ENCODE measurements at places on chromosomes 3 and 15.

DNA sequence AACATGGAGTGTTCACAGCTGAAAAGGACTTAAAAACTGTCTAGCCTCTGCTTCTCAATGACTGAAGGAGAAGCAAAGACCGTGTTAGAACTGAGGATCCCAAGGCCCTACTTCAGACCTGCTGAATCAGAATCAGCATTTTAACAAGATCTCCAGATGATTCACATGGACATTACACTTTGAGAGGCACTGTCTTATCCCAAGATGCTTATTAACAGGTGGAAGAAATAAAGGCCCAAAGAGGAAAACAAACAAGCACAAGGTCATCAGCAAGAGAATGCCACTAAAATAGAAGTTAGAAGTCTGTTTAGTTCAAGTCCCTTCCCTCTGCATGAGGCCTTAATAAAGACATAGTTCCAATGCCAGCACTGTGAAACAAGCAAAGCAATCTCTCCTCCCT, 191.4 kb upstream of the BCL6 start:
- DNase-seq = no peak

- DNase-seq = no peak
Observed at GRCh38 chr3:140341203-140341602, 336.7 kb upstream of the TRIM42 start.

DNA sequence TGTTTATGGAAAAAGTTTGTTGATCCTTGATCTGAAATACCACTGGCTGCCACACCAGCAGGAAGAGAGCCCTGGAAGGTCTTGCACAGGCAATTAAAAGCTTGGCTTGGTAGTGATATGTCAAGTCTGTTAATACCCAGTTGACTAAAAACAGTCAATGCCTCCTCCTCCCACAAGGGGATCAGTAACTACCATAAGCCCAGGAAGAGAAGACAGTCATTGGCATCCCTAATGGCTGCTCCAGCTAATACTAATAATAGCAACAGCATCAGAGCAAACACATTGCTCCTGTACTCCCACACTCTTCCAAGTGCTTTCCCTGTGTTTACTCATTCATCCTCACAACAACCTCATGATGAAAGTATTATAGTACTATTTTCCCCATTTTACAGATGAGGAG, 528.6 kb downstream of the TAFA4 start:
- no peak for DNase-seq

DNA sequence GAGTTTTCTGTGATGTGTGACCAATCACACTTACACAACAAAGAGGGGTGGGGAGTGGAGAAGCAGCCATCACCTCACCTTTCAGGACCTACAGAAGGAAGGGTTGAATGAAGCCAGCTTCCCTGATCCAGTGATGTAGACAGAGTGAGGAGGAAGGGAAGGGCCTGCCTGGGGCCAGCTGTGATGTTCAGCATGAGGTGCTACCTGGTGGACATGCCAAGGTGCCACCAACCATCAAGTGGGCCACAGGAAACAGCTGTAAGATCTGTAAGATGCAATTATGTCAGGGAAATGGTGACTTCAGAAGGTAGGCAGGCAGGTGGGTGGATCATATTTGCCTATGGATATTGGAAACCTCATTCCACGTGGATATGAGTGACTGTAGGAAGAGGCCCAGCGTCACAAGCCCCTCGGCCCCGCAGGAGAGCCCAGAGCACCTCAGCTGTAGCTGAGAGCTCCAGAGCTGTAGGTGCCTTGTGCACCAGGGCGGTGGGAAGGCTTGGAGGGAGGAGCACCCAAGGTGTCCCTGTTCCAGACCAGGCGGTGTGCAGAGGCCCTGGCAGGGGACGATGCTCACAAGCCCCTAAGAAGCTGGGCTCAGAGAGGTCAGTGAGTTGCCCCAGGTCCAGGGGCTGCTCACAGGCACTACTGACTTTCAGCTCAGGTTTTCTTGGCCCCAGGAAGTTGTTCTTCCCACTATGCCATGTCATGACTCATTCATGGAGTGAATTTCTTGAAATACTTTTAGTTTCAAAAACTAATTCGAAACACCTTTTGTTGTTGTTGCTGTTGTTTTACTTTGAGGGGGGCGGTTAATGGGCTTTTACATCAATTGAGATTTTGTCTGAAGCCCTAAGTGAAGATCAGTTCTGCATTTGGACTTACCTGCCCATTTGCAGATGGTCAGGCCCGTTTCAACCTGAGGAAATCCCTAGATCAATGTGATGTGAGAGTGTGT, 94.2 kb upstream of the ALDH1A3 start:
- DNase-seq = no peak

- no peak for DNase-seq
Observed at GRCh38 chr3:105417525-105418289, 51.0 kb downstream of the ALCAM start.

DNA sequence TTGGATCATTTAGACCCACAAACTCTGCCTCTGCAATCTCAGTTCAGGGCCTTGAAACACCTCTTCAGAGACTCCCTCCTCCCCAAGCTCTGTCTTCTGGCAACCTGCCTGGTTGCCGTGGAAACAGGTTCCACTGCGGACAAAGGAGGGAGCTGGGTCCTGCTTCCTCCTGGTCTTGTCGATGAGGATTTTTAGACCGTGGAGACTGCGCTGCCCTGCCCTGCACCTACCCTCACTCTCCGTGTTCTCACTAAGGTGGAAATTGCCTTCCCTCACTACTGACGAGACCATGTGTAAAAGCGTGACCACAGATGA, at the start of gene RTP1:
RTP1 (plus strand) TSS at position 152 of the 315 bp plus-strand sequence; CDS start at position 182, 30 bp downstream.
- no peak for DNase-seq

GRCh38 chr3:76310667-76311066, 525.3 kb upstream of the ZNF717 start:
- DNase-seq = no peak

DNA sequence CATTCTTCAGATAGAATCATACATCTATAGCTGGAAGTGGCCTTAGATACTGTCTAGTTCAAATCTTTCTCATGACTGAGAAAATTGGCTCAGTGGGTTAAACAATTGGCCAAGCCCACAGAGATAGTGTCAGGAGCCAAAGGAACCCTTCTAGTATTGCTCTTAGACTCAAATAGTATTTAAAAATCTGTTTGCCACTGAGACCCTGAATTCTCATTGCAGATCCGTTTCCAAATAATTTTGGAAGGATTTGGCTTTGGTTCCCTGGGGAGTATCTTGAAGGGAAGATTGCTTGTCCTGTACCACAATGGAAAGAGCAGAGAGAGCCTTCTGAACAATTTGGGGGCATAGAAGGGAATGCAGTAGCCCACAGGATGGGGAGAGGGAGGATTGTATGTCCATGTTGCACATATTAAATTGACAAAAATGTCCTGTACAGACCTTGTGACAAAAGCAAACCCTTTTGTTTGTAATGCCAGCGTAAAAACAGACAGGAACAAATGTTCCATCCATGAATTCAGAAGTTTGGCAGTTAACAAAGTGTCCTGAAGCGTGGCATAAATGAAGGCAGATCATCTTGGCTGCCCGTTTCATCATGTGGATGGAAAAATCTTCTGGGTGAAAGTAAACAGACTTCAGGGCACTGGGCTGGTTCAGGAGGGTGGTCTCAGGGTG, 156.4 kb upstream of the RASGRP1 start:
- no peak for DNase-seq

DNA sequence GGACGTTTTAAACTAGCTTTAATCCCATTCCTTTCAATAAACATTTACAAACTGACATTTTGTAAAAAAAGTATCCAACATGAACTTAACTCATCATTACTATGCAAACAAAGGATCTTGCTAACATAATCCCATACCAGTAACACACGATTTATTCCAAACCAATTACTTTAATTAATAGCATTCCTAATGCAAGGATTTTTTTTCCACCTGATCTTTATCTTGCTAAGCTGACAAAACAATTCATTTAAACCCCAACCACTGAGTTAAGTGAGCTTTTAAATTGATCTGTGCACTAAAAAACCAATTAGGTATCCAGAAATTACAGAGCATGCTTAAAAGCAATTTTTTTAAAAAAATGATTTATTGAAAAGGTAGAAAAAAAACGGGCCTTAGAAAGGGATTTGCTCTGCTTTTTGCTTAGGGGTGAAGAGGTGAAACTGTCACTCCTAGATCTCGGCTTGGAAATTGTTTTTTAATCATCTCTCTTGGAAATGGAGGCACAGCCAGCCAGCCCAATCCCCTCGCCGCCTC, 1.2 kb downstream of the SH3BP5 start:
- no peak for DNase-seq

DNA sequence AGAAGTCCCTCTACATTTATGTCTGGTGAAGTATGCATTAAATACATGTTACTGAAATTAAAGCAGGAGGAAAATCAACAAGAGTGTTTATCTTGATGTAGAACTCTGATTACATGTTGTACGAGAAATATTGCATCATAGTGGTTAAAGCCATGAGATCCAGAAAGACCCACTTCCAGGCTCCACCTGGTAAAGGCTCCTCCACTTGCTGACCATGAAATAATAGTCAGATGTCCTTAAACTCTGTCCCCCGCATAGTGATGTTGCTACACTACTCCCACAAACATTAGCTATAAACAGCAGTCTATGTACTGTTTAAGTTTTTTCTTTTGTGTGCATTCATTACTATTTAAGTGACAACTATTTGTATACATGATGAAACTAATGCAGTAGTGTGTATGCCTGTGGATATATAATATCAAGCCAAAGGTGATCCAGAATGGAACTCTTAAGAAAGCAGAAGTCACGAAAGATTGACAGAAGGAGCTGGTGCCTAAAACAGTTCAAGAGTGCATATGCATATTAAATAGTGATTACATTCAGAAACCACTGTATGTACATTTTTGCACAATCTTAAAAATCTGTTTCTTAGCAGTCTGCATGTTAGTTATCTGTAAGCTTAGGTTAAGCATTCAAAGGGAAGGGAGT, 264.4 kb upstream of the KCNMB2 start:
- no peak for DNase-seq

GRCh38 chr15:46408312-46408711, 773.5 kb downstream of the SQOR start:
- no peak for DNase-seq

DNA sequence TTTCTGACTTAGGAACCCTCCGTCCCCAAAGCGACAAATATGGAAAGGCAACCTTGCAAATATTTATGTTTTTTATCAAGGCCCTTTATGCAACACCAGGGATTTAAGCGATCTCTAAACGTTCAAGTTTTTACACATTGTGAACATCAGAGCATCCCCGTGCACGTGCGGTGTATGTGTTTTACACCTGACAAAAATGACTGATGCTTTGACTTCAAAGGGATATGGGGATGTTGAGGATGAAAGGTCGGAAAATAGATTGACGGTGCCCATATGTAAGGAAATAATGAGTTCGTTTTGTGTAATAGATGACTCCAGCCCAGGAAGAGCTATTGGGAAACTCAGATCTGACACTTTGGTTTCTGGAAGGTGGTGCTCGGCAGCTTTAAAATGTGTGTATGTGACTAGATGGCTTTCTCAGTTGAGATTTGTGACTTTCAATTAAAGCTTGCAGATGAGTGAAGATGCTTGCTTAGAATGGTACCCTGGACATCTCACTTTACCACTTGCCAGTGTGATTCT, 866 bp downstream of the SLC49A4 start:
- DNase-seq = no peak

DNA sequence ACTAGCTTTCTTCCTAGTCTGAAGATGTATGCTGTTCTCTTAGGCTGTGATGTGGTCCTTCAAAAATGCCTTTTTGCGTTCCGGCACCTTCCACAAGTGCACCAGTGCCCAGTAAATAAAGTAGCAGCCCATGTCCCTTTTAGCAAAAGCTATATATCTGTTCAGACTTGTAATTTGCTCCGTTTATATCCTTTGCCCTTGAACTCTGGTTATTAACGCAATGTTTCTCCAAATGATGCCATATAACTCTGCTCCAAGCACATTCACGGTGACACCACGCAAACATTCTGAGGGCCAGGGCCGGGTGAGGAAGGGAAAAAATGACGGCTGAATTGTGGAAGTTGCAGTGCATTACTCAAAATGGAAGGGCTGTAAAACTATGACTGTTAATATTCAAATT, 1001.1 kb upstream of the NR2F2 start:
- no peak for DNase-seq

DNA sequence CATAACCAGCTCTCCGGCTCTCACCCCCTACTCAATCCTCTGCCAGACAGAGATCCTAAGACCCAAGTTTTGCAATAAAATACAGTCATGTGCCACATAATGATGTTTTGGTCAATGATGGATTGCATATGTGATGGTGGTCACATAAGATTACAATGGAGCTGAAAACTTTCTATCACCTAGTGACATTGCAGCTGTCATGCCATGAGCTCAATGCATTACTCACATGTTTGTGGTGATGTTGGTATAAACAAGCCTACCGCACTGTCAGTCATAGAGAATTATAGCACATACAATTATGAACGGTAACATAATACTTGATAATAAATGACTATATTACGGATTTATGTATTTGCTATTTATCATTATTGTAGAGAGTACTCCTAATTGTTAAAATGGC, 26.9 kb upstream of the SAMMSON start:
- DNase-seq = no peak

DNA sequence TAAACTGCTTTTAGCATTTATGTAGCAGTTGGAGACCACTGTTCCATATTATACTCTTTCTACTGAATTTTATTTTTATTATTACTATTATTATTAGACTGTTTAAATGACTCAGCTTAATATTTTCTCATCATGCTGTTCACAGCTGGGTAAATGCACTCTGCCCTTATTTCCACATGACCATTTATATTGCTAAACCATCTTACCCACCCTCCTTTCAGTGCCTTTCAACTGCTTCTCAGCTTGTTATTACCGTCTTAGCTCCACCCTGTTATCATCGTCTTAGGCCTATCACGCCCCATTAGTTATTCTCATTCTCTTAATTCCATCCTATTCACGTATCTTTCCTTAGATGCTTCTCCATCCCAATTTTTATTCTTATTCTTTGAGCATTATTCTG, 212.6 kb downstream of the GAP43 start:
- DNase-seq = no peak

GRCh38 chr3:155948476-155948875, 78.0 kb downstream of the GMPS start:
- DNase-seq = no peak

GRCh38 chr15:56175788-56176187, 67.9 kb downstream of the RFX7 start:
- DNase-seq = no peak

DNA sequence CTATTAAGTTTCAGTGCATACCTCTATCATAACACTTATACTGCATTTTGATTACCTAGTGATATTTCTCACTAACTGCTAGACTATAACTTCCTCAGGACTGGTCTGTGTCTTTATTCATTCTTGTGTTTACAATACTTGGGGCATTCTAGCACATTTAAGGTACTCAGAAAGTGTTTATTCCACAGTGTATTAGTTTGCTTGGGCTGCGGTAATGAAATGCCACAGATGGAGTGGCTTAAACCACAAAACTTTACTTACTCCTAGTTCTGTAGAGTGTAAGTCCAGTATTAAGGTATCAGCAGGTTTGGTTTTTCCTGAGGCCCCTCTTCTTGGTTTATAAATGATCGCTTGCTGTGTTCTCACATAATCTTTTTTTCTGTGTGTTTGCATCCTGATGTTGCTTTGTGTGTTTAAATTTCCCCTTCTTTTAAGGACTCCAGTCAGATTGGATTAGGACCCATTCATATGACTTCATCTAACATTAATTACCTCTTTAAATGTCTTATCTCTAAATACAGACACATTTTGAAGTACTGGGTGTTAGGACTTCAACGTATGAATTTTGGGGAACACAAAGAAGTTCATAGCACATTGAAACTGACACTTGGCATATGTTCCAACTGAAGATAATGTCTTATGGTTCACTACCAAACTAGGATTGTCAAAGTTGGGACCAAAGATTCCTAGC, 23.9 kb downstream of the RNF111 start:
- DNase-seq = no peak
